ENCODE measurements at places on chromosomes 16 and 17.

- no peak for DNase-seq
These were observed 858 bp downstream of the SKAP1 start for GRCh38 chr17:48429156-48429555.

- no peak for DNase-seq
These were observed 161.9 kb upstream of the NOL11 start for GRCh38 chr17:67555855-67556254.

DNA sequence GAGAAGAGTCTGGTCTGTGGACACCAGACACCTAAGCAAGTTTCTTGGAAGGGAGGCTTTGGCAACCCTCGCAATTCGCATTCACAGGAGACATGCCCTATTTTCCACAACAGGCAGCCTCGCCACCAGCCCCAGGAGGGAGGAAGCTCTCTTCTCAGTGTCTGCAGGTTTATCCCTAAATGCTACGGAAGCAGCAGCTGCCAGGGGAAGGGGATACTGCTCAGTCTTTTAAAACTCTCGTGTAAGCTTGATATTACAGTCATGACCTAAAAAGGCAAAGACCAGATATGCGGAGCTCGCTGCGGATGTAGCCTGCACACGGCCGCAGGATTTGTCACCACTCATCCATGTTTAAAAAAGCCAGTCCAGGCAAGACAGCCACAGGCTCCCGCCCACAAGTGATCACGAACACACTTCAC lies 159.2 kb upstream of the RPH3AL start:
- no peak for DNase-seq

GRCh38 chr17:82963104-82963950 lies 116.1 kb upstream of the METRNL start:
- no peak for DNase-seq

DNA sequence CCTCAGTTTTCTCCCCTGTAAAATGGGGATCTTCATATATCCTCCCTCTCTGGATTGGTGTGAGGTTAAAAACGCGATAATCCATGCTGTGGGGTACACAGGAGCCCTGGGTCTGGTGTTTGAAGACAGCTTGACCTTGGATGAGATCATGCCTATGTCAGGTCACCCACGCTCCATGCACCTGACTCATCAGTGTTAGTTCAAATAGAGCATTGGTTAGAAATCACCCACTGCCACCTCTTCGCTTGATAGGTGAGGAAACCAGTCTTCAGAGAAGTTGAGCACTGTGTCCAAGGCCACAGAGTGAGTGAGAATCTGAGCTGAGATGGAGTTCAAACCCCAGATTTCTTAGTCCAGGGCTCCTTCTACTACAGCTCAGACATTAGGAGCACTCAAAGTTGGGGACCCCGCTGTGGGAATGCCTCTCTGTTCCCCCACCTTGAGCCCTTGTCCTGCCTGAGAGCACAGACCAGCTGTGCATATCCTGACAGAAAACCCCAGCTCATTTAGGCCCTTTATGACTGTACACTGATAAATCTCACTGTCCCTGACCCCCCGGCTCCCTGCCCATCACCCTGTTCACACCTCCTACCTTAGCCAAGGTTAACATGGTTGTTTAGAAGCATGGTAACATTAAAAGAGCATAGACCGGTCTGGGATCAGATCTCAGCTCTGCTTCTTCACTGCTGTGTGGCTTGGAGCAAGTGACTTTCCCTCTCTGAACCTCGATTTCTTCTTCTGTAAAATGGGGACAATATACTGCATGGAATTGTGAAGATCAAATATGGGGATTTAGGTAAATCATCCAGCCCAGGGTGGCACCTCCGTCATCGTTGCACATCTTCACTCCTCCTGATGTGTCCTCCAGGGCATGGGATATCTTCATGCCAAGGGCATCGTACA lies 22.4 kb upstream of the LGALS9 start:
- no peak for DNase-seq

DNA sequence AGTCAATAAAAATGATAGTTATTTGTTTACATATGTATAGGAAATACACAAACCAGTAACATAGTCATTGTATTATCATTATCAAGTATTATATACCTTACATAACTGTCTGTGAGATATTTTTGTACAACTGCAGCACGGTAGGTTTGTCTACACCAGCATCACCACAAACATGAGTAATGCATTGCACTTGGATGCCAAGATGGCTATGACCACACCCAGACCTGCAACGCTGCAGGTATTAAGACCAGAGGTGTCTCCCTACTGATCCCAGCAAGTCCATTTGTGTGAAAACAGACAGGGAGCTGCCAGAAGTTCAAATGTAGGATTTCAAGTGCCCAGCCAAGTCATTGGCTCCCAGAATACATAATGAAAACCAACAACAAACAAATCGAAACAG lies 34.2 kb upstream of the NOS2 start:
- no peak for DNase-seq

- no peak for DNase-seq
These were observed 43.4 kb downstream of the SLFN5 start for GRCh38 chr17:35286120-35286781.

DNA sequence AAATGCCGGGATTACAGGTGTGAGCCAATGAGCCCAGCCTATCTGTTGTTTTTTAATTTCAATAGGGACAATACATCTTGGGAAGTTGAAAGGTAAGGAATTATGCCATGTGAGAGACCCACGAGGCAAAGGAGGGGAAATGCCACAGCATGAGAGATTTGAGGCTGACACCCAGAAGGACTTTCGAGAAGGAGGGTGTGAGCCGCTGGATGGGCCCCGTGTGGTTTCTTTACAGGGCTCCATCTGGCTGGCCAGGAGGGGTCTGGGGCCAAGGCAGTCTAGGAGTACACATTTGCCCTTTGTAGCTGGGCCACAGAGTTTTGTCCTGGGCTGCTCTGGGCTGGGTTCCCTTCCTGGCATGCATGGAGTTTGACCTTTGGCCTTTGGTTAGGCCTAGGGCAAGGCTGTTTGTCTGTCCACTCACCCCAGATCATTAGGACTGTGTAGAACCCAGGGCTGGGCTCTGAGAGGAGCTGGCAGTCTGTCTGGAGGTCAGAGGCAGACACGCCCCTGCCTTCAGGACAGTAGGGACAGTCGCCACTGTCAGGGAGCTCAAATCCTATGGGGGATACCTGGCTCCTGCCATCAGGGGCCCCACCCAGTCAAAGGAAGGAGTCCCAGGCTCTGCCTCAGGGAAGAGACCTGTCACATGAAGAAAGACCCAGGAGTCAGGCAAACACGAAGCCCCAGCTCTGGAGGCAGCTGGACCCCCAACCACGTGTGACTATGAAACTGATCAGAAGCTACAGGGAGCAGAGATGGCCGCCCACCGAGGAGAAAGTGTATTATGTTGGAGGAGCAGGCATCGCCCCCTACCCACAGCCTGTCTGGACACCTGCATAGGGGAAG lies 24.2 kb upstream of the NXPH3 start:
- no peak for DNase-seq

GRCh38 chr17:48618256-48618896 lies 3.3 kb upstream of the HOXB8 start:
- DNase-seq = peak; percentile 84

- peak; percentile 18 for DNase-seq
These were observed 430 bp downstream of the AMFR start for GRCh38 chr16:56424791-56425438.

DNA sequence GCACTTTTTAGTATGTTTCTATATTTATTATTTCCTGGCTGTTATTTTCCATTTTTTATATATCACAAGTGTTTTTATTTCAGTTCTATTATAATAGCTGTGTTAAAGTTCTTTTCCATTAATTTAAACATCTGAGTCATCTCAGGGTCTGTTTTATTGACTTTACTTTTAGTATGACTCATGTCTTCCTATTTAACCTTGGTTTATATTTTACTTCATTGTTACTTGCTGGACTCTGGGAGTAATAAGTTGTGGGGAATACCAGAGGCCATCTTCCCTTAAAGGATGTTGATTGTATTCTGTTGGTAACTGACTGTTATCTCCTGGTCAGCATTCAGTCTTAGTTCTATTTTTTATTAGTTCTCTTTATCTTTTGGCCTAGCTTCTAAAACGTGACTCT lies 1508.2 kb downstream of the CDH11 start:
- DNase-seq = no peak

GRCh38 chr16:50741225-50741780 lies 583 bp upstream of the CYLD start:
- DNase-seq = no peak

- DNase-seq = no peak
These were observed 44.5 kb upstream of the SSTR5 start for GRCh38 chr16:1028056-1028455.

DNA sequence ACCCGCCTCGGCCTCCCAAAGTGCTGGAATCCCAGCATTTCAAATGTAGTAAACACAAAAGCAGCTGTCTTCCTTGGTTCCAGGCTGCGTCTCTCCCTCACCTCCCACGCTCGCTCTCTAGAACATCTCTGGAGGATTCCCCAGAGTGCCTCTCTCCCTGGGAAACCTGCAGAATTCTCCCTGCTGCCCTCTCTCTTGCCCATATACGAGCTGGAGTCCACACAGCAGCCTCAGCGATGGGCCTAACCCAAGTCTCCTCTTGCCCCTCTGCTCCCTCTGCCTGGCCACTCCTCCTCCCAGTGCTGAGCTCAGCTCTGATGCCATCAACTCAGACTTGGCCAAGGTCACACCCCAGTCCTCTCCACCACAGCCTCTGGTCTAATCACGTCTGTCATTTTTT lies 10.6 kb downstream of the GPRC5B start:
- no peak for DNase-seq
